ENCODE measurements at places on chromosomes 1 and 21. TPM values are rescaled to one million over a fixed set of nuclear protein-coding genes. Genes with fewer than 3 reads are reported as not detected.

DNA sequence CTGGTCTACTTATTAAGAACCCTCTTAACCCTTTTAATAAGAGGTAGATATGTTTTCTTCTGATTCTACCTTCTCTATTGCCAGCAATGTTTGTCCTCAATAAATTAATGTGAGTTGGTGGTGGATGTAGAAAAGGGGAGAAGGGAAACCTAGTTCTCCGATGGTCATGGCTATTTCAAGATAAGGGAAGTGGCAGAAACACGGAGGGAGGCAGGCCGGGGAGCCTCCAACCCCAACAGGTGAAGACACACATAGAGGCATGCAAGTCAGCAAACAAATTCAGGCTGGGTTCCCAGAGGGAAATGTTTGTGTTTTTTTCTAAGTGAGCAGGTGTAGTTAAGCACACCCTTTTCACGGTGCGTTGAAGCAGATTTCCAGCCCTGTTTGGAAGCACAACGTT lies 31.0 kb upstream of the CLDN14 start:
- DNase-seq: no peak

DNA sequence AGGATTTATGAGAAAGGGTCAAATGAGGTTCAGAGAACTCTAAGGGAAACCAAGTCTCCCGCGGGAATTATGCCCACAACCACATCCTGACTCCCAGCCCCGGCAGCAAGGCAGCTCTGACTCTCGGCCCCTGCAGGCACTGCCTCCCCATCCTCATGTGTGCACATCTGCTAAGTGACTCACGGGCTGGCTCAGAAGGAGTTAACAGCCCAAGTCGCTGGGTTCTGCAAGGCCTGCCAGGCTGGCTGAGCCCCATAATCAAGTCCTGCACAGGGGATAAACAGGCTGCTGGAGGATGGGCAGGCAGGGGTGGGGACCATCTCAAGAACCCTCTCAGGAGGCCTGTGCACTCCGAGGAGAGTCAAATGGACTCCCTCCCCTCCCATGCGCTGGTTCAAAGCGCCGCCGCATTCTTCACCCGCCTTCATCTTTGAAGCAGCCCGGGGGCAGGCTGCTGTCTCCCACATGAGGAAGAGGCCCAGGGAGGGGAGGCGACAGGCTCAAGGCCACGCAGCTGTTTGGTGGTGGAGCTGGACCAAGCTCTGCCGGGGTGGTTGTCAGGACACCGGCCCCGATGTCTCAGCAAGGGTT lies 344.3 kb downstream of the MATN1 start:
- peak; percentile 35 for DNase-seq

- DNase-seq: no peak
Measured at GRCh38 chr1:248842781-248843331, 4.8 kb downstream of the ZNF672 start.

DNA sequence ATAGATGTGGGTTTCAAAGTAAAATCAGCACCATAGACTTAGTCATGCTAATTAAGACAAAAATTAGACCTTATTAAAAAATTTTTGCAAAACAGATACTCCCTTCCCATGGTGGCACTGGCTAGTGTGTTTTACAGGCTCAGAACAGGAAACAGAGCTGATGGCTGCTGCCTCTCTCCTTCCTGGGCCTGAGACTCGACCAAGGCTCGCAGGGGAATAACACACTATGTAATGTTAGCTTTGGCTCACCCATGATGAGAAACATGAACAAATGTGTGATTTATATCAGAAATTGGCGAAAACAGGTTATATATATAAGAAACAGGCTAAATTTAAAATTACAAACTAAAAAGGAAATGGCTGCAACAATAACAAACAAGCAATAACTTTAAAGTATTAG lies 50.7 kb downstream of the ERG start:
- DNase-seq: no peak

DNA sequence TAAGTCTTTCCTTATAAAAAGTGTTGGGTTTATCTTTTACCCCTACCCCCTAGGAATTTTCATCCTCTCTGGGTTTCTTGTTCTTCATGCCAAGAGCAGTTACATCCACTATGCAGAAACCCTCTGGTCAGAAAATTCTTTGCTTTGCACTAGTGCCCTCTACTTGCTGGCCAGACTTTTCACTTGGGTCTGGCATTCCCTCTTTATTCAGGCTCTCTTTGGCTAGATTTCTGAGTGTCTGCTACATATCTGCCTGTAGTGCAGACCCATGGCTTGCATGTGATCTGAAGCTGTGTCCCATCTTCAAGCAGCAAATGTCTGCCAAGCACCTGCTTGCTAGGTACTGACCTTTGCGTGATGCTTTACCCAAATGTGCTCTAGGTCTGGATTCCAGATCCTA lies 237.0 kb downstream of the GPATCH2 start:
- no peak for DNase-seq

GRCh38 chr1:2411801-2412394 lies 466 bp downstream of the PEX10 start:
- no peak for DNase-seq

DNA sequence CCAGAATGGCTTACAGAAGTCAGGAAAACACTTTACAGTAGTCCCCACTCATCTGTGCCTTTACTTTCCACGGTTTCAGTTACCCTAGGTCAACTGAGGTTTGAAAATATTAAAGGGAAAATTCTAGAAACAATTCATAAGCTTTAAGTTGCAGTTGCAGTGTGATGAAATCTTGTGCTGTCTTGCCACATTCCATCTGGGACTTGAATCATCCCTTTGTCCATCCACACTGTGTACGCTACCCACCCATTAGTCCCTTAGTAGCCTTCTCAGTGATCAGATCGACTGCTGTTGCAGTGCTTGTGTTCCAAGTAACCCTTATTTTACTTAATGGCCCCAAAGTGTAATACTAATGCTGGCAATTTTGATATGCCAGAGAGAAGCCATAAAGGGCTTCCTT lies 30.5 kb downstream of the ZCCHC17 start:
- no peak for DNase-seq

GRCh38 chr21:25845729-25846256 lies 111.0 kb downstream of the GABPA start:
- DNase-seq: no peak

Gene HSF2BP
- total RNA-seq: 1.0 TPM

Gene GPR153
- 174 TPM for total RNA-seq

Gene ASCL5
- not detected for total RNA-seq

Gene KLHDC7A
- total RNA-seq: not detected

Gene VCAM1
- total RNA-seq: 0.98 TPM

Gene FCGR2B
- total RNA-seq: not detected

Gene CYP4Z1
- not detected for total RNA-seq

Gene GBP1
- not detected for total RNA-seq
